DND-41 (cell line): ENCODE measurements at places on chromosomes 2 and 18.

- DNase-seq: no peak
Measured at GRCh38 chr2:224178056-224178455, 139.0 kb upstream of the SERPINE2 start.

DNA sequence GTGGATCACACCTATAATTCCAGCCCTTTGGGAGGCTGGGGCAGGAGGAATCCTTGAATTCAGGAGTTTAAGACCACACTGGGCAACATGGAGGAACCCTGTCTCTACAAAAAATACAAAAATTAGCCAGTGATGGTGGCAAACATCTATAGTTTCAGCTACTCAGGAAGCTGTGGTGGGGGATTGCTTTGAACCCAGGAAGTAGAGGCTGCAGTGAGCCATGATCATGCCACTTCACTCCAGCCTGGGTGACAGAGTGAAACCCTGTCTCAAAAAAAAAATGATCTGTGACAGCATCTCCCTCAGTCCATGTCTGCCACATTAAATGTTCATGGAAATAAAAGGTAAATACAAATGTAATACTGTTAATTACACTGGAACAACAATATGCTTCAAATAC, 121.4 kb upstream of the COL5A2 start:
- DNase-seq: peak; percentile 85

GRCh38 chr2:105641389-105641811, 103.3 kb upstream of the NCK2 start:
- DNase-seq: no peak

DNA sequence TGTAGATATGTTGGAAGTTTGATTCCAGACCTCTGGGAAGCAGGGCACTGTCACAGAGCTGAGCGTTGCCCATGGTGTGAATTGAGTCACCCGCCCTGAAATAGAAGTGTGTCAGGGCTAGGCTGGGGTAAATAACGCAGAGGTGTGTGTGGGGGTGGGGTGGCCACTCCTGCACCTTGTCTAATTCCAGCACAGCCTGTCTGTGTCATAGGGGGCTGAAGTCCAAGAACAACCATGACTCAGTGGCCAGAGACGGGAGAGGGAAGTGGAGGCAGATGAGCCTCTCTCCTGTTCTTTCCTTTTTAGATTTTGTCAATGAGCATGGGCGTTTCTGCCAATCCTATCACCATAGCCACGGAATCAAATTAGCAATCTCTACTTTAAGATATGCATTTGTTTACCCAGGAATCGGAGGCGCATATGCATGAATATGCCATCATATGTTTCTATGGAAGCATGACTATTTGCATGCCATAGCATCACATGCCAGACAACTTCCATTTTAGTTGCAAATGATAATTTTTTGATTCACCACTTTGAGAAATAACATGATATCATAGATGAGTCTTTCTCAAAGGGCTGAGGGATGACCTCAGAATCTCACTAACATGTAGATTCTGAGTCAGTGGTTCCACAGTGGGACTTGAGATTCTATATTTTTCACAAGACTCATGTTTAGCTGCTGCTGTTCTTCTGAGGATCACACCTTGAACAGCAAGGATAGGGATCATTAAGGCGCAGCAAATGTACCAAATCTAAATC, 852.9 kb downstream of the DCDC2C start:
- no peak for DNase-seq

DNA sequence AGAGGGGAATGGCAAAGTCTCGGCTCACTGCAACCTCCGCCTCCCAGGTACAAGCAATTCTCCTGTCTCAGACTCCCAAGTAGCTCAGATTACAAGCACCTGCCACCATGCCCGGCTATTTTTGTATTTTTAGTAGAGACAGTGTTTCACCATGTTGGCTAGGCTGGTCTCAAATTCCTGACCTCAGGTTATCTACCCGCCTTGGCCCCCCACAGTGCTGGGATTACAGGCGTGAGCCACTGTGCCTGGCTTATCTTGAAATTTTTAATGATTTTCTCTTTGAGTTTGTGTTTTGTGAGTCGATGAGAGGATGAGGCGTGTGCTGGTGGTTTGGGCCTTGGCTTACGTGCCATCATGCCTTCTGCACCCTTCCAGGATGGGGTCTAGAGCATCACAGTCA, 101.3 kb upstream of the ST3GAL5 start:
- no peak for DNase-seq

- no peak for DNase-seq
Measured at GRCh38 chr18:6069539-6069938, 174.2 kb upstream of the TMEM200C start.

DNA sequence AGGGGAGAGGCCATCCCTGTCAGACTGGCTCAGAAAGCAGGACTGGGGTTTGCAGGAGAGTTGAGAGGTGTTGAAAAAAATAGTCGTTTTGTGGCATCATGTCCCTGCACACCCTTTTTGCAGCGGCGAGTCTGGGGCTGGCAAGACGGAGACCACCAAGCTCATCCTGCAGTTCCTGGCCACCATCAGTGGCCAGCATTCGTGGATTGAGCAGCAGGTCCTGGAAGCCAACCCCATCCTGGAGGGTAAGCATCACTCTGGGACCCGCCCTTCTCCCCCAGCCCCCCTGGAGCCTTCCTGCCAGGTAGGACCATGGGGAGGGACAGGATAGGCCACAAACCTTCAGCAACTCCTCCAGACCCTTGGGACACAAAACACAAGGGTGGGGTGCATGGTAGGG, 34.2 kb downstream of the MYO7B start:
- DNase-seq: no peak

DNA sequence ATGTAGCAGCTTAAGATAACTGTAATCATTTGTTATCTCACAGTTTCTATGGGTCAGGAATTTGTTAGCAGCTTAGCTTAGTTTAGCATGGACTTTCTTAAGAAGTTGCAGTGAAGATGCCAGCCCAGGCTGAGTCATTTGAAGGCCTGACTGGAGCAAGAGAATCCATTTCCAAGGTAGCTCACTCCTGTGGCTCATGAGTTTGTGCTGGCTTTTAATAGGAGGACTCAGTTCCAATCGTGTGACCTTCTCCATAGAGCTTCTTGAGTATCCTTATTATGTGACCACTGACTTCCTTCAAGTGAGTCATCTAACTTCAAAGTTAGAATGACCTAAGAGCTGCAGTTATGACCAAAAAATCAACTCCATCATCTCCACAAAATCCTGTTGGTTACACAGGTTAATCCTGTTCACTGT, 1.4 kb downstream of the GPATCH11 start:
- no peak for DNase-seq

- no peak for DNase-seq
Measured at GRCh38 chr18:4230450-4231168, 224.5 kb downstream of the DLGAP1 start.

- DNase-seq: no peak
Measured at GRCh38 chr2:151789055-151789834, 39.0 kb downstream of the ARL5A start.

- no peak for DNase-seq
Measured at GRCh38 chr2:222813177-222813843, 47.5 kb upstream of the ACSL3 start.

DNA sequence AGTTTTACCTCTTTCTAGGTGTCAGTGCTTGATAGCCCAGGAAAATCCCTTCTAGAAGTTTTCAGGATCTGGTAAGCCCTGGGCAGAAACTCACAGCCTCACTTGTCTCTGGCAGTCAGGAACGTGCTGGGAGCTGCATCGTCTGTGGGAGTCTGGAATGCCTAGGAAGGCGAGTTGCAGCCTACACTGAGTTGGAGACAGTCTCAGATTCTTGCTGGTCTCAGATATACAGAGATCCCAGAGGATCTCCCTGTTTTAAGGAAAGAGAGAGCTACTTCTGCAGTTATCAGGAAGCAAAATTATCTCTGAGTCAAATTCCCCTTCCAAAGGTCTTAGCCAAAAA, 104.4 kb upstream of the CDC42EP3 start:
- no peak for DNase-seq

DNA sequence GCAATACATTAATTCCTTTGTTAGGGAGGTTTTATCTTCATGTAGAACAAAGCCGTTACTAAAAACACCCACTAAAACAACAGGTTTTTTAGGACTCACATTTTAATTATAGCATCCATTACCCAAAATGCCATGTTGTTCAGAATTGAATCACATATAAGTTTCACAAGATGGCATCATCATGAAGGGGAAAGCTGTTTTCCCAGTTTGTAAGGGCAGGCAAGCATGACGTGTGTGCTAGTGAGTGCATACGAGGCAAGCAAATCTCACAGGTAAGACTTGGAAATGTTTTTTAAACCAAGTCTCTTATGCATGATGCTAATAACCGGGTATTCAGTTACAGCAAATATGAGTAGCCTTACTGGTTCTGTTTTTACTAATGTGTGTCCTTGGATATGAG, 111.8 kb upstream of the NFATC1 start:
- no peak for DNase-seq
